ENCODE measurements at places on chromosomes 13 and 19.

GRCh38 chr13:71240911-71241310 lies 626.1 kb downstream of the DACH1 start:
- DNase-seq = no peak

DNA sequence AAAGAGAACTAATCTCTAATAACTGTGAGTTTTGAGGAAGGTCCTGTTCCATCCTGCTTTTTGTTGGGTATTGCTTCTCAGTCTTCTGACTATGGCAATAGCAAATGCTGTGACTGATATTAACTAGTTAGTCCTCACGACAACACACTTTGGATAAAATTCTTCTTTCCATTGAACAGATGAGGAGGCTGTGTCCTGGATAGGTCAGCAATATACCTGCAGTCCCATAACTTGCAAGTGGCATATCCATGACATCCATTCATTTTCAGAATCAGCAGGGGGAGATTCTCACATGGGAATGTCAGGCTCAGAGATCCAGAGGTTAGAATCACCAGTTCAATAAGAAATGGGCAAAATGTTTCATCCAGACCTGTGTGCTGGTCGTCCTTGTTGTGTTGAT lies 7.4 kb downstream of the ZNF554 start:
- no peak for DNase-seq

GRCh38 chr13:31461923-31462322 lies 262.1 kb downstream of the B3GLCT start:
- DNase-seq = no peak

DNA sequence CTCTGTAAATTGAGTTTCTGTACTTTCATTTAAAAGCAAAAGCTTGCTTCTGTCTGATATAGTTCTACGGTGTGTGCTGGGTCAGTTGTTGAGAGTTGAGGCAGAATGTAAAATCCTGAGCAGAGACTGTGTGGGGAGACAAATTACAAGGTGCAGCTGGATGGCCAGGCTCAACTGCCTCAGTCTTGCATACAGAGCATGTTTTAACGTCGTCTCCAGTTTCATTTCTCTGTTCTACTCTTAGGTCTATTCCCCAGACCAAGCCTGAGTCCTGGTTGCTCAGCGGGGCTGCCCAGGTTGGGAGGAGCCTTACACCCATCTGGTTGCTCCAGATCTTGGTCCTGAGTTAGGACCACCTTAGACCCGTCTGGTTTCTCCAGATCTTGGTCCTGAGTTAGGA lies 54.4 kb upstream of the MEDAG start:
- DNase-seq = no peak

DNA sequence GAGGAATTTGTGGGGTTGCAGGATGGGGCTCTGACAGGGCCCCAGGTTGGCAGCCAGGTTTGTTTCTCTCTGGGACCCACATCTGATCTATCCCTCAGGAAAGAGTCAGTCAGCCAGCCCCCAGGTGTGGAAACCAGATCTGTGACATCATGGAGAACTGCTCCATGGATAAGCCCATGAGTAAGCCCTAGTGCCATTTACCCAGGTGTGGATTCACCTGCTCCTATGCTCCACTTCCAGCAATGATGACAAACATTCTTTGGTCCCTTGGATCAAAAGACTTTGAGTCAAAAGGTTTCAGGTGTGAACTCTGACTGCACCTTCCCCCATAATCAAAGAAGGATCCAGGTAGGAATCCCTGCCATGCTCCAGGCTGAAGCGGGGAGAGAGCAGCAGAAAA lies 26.9 kb upstream of the IGFL4 start:
- no peak for DNase-seq

DNA sequence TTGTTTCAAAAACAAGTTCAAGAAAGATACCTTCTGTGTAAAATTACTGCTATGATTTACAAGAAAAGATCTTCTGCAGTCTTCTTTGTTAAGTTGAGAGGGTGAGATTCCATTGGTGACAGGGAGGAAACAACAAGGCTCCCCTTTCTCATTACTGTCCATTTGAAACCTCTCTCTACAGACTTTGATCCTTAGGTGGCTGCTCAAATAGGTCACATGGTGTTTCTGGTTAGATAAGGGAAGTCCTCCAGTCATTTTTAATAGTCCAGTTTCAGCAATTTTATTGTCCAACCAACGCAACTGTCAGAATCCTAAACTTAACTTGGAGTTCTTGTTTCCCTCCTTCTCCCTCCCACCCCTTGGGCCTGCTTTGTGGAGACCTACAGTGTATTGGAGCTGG lies 390.4 kb downstream of the EFNB2 start:
- no peak for DNase-seq

GRCh38 chr19:38880882-38881609 lies 3.0 kb upstream of the RINL start:
- DNase-seq = no peak

DNA sequence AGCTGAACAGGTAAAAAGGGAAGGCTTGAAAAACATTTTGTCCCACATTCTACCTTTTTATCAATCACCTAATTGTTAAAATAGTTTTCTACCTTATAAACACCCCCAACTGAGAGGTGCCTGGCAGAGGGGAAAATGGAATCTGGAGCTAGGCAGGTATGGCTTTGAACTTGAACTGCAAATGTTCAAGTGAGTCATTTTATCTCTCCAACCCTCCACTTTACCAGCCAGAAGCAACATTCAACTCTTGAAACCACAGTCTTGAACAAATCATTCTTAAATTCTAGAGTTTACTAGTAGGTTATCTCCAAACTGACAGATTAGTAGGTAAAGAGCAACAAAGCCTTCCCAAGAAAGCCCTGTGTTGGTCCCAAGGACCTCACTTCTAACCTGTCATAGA lies 116.9 kb downstream of the ABCC4 start:
- DNase-seq = no peak

- DNase-seq = no peak
These were observed 1.0 kb upstream of the BCAM start for GRCh38 chr19:44807652-44808462.

DNA sequence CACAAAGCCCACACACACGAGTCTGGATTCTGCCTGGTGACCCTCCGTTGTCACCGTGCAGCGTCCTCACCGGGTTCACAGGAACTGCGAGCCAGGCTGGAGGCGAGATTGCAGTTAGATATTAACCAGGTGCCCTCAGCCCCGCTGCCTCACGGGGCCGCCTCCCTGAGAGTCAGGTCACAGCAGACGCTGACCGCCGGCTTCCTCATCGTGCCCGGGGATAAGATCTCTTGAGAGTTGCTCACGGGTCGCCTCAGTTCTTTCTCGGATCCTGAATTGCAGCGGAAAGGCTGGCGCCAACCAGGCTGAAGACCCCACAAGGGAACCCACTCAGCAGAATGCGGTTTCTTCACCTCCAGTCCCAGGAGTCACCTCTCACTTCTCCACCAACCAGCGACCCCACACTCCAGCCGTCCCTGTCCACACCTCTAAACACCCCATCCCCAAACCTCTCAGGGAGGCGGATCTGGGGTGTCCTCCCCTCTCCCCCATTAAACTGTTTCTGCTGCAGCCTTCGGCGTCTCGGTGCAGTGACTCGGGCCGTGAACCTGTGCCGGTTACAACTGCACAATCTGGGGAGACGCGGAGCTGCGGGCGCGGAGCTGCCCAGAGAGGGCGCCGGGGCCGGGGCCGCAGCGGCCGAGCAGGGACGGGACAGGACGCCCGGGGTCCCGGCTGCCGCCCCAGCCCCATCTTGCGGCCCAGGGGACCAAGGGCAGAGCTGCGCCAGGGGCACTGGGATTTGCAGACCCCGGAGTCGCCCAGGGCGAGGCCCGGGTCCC lies 591 bp downstream of the ZNF823 start:
- no peak for DNase-seq

- DNase-seq = no peak
These were observed 32.5 kb downstream of the MCF2L start for GRCh38 chr13:113001241-113002140.

GRCh38 chr19:15864824-15865223 lies 33.0 kb downstream of the CYP4F2 start:
- DNase-seq = no peak

GRCh38 chr19:5178841-5179240 lies 161.8 kb downstream of the PTPRS start:
- no peak for DNase-seq

DNA sequence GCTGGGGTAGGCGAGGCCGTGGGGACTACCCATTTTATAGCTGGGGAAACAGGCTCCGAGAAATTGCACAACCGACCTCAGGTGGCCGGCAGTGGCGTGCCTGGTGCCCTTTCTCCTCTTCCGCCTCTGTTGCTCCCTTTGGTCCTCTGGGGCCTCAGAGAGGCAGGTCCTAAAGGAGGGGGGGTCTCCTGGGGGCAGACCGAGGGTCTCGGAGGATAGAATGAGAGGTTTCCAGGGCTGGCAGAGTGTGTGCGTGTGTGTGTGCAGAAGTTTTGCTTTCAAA lies 11.3 kb downstream of the STX10 start:
- no peak for DNase-seq

GRCh38 chr19:34808566-34808965 lies 35.6 kb upstream of the ZNF599 start:
- no peak for DNase-seq

DNA sequence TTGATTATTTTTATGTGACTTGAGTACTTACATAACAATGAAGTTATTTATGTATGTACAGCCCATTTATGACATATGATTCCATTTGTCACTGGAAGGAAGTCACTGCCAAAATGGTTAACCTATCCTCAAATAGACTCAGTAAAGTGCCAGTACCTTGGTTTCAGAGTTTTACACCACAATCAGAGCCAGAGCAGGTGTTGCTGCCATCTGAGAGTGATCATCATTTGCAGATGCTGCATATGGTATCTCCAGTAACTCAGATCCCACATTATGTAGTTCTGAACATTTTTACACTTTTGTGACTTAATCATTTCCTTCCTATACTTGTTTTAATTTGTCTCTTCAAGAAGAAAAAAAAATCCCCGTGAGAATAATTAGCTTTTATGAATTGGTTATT lies 313.3 kb downstream of the HS6ST3 start:
- no peak for DNase-seq

DNA sequence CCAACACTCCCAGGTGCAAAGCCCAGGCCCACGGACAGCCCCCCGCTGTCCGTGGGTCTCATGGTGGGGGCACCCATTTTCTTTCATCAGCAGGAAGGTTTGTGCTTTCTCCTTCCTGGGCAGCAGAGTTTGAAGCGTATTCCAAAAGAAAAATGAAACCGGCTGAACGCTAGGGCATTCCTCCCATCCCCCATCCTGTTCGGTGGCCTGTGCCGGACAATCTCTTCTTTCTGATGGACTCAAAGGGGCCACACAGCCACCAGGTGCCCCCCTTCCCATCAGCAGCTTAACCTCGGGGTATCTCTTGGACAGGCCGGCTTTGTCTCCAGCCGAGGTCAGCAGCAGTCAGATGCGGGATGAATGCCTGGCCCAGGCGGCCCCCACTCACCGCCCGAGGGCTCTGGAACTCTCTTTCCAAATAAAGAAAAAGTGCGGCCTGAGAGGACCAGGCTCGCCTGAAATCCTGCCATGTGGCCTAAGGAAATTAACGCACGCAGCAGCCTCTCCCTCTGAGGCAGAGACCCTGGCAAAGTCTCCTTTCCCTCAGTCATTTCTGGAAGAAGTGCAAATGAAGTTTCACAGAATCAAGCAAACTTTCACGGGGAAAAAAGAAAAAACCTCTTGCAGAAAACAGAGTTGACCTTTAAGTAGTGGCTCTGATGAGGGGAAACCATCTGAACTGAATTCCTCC lies 67.8 kb downstream of the RASA3 start:
- DNase-seq = no peak

DNA sequence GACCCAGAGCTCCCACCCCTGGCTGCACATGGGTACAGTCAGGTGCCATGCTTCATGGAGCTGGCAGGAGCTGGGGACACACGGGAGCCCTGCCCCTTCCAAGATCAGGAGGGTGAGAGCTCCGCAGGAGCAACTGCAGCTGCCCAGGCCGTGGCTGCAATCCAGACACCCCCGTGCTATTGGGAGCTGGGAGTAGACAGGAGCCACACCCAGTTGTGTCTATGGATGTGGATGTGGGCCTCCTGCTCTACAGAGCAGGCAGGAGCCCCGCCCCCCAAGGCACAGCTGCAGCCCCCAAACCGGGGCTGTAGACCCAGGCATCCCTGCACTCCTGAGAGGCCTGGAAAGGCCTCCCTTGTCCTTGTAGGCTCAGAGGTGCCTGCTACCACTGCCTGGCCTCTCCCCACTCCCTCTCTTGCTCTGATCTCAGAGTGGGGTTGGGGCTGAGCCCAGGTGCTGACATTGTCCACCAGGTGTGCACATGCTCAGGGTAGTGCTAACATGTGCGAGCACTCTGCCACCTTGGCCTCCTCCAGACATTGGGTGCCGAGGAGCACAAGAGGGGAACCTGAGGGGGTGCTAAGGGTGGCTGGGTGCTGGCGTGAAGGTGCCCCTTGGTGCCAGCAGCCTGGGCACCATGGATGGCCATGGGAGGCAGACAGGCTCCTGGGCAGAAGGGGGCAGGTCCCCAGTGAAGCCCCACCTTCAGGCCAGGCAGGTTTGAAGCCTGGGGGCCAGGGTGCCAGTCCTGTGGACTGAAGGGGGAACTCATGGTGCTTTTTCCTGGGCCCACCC lies 8.0 kb upstream of the BAX start:
- no peak for DNase-seq

DNA sequence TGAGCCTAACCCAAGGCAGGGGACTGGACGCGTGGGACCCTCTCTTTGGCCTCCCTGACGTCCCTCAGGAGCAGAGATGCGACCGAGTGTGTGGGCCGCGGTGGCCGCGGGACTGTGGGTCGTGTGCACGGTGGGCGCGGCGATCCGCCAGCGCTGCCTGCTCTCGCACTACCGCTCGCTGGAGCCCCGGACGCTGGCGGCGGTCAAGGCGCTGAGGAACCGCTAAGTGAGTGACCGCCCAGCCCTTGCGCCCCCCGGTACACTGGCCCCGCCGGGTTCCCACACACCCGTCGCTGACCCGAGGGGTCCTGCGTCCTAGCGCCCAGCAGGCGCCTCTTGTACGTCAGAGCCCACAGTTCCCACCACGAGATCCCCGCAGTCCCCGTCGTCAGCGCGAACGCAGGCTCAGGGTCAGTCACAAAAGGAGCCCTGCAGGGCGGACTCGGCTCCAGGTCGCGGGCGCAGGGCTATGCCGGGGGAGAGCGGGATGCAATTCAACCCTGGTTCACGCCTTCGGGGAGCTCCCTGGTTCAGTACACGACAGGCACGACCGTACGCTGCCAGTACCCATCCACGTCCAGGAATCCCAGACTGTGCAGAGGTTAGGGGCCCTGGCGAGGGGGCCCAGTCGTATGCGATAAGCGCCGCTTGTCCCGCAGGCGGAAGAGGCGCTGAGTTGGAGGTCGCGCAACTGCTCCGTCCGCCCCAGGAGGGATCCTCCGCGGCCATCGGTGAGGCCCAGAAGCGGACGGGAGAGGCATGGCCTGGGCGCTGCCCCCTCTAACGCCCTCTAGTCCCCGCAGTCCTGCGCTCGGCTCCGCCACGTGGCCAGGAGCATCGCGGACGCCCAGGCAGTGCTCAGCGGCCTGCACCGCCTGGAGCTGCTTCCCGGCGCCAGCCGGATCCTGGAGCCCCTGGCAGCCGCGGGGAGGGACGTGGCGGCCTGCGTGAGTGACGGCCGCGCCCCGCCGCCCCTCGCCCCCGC lies 3.6 kb upstream of the IFNL2 start:
- no peak for DNase-seq

GRCh38 chr13:113170511-113170910 lies 12.1 kb downstream of the PROZ start:
- DNase-seq = no peak

DNA sequence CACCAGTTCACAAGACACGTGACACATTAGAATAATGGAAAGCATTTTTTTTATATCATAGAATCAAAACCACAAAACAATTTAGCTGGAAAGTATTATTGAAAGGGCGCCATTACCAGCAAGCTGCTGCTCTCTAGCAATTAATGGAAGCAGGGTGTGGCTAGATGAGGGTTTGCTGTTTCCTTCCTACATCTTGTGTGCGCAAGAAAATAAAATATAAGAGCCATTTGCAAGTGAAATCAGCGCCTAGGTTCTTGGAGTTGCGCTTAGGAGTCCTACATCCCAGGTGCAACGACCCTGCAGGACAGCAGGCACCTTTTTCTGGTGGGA lies 140.9 kb downstream of the ZNF536 start:
- DNase-seq = no peak

Data from hematopoietic multipotent progenitor cell treated with erythropoietin and hydrocortisone succinate and interleukin-3 and kit ligand, for 17 days (in vitro differentiated cells).